ENCODE measurements at places on chromosomes 6 and 20.

- DNase-seq, result no peak
Observed at GRCh38 chr6:144360401-144360800, 75.3 kb downstream of the UTRN start.

- no peak for DNase-seq
Observed at GRCh38 chr6:55968926-55969325, 93.5 kb upstream of the BMP5 start.

DNA sequence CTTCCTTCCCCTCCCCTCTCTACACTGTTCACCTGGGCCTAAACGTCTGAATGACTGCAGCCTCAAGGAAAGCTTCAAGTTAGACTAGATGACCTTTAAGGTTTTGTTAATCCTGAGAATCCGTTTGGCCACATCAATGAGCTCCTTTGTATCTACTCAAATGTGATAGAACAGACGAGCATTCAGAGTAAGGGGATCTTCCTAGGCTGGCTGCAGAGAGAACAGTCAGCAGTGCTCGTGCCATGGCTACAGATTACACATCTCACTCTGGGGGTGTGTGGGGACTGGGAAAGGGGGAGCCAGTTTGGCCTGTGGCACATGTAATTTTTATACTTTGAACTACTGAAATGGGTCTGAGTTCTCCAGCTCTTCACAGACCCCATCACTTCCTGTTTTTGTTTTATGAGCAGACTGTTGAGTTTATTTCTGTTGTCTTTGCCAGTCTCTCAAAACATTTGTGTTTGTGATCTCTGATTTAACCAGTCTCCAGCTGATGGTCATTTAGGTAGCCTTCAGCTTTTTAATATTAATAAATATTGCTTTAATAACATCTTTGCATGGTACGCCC lies 50.9 kb downstream of the KCNS1 start:
- DNase-seq, result peak; percentile 39

GRCh38 chr6:21593927-21594415 lies 420 bp downstream of the SOX4 start:
- DNase-seq, result peak; percentile 43

DNA sequence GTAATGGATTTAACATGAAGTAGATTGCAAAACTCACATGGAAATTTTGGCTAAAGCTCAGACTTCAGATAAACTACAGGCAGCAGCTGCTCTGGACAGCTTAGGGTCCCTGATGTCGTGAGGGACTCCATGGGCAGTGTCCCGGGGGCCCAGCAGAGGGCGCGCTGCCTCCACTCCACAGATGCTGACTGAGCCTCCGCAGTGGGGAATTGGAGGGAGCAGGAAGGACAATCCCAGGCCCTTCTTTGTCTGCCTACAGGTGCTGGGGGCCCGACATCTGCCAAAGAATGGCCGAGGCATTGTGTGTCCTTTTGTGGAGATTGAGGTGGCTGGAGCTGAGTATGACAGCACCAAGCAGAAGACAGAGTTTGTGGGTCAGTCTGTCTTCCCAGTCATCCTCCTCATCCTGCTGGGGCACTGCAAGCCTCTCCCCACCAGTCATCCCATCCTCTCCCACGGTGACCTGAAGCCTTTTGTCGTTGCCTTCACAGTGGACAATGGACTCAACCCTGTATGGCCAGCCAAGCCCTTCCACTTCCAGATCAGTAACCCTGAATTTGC lies 35.9 kb downstream of the PLCG1 start:
- peak; percentile 79 for DNase-seq

DNA sequence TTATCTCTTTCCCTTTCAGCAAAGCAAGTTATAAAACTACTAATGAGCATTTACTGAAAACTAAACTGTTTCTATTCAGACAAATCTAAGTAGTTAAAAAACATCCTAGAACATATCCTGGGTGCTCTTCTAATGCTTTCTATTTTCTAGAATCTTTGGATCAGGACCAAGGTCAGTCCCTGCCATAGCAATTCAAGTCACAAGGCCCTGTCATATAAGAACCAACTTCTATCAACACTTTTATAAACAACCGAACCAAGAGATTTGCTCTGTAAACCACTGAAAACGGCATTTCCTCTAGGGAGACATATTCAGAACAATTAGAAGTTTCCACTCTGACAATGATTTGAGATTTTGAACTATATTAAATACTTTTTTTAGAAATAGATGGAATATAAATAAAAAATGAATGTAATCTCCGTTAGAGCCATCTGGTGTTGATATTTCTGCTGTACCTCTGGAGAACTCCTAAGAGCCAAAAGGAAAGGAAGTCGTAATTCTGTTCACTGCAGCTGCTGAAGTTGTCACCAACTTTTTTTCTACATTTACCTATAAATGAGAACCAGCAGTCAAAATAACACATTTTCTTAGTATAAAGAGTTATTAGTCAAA lies 51.4 kb upstream of the LGSN start:
- no peak for DNase-seq

DNA sequence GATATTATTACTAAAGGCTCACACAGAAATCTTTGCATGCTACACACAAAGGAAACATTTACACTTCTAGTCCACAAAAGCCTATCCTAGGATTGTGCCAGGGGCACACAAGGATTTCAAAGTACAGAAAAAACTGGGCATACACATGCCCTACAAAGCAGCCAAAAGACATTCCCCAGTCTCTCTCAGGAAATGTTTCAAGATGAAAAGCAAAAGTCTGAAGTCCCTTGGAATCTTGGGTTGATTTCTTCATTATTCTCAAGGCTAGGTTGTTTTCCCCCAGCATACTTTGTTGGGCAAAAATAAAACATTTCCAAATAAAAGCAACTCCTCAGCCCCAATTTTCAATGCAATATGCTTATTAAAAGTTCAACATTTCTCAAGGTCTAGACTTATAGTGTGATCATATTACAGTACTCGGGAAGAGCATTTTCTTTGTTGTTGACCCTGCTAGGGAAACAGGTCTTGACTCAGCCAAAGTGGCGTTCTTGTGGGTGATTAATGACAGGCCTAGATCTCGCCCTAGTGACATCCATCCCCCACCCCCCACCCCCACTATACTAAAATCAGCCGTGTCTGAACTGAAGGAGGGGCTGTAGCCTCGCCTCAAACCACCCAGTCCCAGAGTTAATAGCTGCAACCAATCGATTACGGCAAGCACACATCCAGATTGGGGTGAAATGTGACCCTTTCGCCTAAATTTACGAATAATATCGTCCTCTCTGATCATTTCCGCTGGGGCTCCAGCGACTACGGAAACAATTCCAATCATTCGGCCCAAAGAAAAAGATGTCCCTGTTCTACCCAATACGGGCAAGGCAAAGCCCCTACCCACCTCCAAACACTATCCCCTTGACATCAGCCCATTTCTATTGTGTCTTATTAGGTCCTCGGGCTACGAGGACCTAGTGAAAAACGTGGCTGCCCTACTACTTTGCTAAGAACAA lies 1.4 kb downstream of the AKIRIN2 start:
- DNase-seq, result peak; percentile 61

GRCh38 chr6:71292001-71292400 lies 3.4 kb downstream of the OGFRL1 start:
- DNase-seq, result no peak

- DNase-seq, result no peak
Observed at GRCh38 chr6:166936079-166936787, 20.1 kb downstream of the RNASET2 start.

DNA sequence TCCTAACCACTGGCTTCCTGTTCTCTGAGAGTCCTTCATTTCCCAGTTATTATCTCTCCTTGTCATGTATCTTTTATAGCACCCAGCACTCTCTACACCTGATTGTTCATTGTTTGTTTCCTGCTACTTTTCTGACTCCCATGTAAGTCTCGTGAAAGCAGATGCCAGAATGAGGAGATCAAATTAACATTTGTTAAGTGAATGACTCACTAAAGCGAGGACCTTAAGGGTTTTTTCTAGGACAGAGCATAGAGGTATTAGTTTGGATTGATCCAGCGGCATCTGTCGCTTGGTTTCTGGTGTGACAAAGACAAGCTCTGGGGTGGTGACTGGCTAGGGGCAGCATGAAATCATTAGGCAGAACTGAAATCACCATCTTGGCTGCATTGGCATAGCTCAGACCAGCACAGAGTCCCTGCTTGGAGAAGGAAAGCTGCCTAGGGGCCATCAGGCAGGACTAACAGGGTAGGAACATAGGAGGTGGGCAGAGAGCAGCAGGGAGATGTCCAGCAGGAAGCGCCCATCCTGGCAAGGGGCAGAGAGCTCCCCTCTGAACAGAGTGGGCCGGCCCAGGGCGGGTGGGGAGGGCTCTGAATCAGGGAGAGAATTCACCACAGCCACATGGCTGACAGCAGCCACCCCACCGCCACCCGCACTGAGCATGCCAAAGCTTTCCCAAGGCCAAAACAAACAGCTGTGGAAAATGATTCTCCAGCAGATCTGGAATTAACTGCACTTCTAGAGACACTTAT lies 97.1 kb upstream of the CEP85L start:
- DNase-seq, result no peak

DNA sequence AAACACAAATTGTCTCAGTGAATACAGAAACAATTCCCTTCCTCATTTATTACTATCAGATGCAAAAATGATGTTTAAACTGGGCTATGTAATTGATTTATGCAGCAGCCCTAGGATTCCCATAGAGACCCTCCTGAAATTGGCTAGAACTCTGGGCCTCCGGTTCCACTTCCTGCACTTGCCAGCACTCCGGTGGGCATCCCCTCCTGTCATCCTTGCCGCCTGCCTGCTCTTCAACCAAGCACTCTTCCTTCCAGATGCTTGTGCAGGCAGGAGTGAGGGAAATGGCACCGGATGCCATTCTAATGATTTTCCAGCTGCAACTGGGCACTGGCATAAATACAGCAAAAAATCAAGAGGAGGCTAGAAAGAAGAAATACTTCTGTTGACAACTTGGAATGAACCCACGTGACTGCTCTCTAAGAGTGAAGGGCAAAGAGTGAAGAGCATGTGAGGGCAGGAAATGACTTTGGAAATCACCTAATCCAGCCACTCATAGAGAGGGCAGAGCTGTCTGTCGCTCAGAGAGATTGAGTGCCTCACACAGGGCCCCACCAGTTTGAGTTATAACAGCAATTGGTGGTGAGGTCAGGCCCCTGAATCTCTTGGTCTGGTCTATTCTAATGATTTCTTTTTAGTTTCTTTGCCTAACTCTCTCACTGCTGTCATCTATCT lies 3.7 kb upstream of the NEDD9 start:
- peak; percentile 39 for DNase-seq

DNA sequence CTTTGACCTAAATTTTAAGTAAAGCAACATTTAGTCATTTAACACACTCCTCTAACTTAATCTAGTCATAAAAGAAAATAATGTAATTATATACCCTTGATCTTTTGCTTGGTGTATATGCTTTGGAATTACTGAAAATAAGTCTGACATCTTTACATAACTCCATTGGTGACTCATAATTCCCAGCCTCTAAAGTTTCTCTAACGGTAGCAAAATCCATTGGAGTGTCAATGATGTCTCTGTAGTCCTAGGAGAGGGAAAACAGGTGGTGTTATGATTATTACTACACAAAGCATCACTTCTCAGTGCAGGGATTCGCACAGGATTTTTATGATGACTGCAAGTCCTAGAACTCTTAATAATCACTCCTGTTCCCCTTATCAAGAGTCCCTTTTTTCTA lies 80.2 kb downstream of the IRAK1BP1 start:
- no peak for DNase-seq

GRCh38 chr6:139990026-139990686 lies 615.7 kb upstream of the CITED2 start:
- no peak for DNase-seq

GRCh38 chr6:109945091-109945490 lies 33.0 kb upstream of the GPR6 start:
- DNase-seq, result no peak

- DNase-seq, result no peak
Observed at GRCh38 chr20:39492223-39492797, 530.2 kb downstream of the DHX35 start.

GRCh38 chr20:35015863-35016193 lies 60.2 kb downstream of the MYH7B start:
- DNase-seq, result no peak

GRCh38 chr20:47224300-47224791 lies 132.2 kb downstream of the ZMYND8 start:
- DNase-seq, result no peak

Measured in activated T-cell treated with anti-CD3 and anti-CD28 coated beads, Interleukin-2, amount 50 U/mL, for 48 hours (primary cell).